ENCODE measurements at places on chromosomes 12 and 14.
A peak's percentile ranks its signal among the peaks of the same experiment; 100 is the strongest.

DNA sequence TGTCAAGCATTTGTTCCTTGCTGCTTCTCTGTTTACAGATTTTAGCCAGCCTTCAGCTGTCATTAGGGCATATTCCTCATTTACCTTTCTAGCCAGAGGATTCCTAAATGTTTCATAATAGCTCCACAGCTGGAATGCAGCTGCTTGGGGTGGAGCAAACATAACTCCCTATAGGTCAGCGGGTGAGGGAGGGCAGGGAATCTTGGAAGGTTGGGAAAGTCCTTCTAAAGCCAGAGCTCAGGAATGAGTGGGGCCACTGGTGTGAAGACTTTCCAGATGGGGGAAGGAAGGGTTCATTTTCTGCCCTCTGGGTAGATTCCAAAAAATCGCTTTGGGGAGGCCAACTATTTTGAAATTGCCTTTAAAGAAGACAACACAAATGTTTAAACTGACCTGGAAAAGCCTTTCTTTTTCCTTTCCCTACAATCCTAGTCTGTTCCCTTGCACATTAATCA, 16.3 kb upstream of the IRF2BPL start:
- DNase-seq = no peak

DNA sequence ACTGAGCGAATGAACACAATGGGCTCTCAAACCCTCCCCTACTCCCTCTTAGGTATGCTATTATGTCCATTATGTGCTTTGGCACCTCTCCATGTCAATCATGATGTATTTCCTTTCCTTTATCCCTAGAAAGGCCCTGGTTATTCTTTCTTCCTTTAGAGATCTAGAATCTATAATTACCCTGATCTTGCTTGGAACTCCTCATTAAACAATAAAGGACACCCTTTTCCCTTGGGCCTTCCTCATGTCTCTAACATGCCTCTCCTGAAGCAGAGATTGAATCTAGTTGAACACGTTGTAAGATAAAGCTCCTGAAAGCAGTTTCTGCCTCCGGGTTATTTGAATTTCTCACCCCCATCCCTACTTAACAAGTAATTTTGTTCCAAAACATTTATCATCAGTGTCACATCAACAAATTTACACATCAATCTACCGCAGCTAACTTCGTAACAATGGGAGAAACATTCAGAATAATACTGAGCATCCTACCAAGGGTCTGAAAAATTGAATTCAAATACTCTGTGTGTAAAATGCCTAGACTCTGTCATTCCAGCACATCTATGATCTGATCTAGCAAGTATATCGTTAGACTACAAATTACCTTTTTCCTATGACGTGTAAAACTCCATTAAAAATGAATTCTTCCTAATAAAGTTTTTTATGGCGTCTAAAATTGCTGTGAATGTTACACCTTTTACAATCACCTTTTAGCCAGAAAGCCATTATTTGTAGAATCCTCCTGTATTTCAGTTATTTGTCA, 5.4 kb downstream of the USP44 start:
- DNase-seq = no peak

DNA sequence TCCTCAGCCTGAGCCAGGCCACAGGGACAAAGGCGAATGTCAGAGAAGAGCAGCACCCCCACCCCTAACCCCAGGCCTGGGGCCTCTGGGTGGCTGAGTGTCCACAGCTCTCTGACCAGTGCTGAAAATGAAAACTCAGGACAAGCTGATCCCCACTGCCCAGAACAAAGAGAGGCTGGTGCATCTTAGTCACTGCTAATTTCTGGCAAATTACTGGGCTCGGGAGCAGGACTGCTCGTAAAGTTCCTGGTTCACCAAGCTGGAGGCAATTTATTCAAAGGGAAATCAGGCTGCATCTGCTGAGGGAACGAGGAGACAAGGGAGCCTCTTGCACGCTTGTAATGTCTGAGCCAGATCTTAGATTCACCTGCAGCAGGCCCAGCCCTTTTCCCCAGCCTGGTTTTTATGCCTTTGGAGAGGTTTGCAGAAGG, 43.2 kb downstream of the CALM1 start:
- DNase-seq = no peak

- DNase-seq = no peak
Measured at GRCh38 chr12:115752156-115752555, 525.3 kb downstream of the MED13L start.

GRCh38 chr12:43277651-43278540, 274.1 kb downstream of the ADAMTS20 start:
- DNase-seq = peak; percentile 44

DNA sequence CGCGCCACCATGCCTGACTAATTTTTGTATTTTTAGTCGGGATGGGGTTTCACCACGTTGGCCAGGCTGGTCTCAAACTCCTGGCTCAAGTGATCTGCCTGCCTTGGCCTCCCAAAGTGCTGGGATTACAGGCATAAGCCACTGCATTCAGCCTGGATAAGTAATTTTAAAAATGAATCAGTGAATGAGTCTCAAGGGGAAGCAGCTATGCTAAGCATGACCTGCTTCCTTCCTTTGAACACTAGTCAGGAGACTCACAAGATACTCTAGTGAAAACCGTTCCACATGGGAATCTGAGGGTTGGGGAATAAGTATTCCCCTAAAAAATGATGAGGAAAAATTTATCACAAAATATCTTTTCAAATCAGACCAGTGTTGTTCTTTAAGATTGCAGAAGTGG, 10.7 kb upstream of the FAM234B start:
- DNase-seq = no peak

DNA sequence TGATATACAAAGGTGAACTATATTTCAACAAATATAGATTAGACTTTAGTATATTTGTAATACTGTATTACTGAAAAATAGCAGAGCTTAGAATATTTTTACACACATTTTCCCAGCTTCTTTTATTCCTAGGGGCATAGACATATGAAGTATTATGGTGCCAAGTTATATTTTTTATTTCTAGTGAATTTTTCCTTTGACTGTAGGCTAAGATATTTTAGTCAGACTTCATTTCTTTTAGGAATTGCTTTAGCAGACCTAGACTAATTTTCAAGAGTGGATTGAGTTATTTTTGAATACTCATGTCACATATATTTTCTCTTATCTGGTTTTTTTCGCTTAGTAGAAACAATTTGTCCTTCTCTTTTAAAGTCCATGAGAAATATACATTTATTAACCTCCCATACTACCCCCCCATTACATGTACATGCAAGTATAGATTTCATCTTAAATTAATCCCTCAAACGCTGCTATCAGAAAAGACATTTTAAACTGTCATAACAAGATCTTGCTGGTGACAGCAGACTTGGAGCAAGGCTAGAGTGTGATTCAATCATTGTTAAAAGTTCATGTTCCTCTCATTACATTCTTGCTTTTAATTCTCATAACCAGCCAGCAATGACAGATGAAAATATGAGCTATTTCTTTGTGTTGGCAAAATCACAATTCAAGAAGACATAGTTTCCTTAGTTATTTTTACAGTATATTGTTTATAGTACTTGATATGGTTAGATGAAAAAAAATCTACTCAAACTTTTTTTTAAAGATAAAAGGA, 456.1 kb downstream of the AEBP2 start:
- no peak for DNase-seq

- no peak for DNase-seq
Measured at GRCh38 chr12:120169946-120170345, 24.6 kb downstream of the GCN1 start.
